ENCODE measurements at places on chromosomes 1 and 21.

DNA sequence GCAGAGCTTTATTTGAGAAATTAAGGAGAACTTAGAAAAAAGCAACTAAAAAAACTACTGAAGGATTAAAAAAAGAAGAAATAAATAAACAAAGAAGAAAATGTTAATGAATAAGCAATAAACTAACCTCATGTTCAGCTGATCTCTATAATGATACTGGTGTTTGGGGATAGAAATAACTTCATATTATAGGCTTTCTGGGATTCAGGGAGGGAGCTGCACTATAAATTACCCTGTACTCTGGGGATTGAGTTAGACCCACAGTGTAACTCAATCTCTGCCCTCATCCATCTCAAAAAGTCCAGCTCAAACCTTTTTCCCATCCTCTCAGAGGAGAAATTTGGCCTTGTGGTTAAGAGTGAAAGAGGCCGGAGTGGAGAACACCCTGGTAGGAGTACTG is 33.8 kb upstream of the CCN1 start:
- no peak for DNase-seq
- H3K36me3 ChIP-seq: no peaks in the 10 kb centered on the region
- no peaks in the 10 kb centered on the region for H3K27me3 ChIP-seq
- H3K27ac ChIP-seq: no peak overlapping the region
- no peak overlapping the region for H3K4me3 ChIP-seq
- peaks cover 5% of the 10 kb centered on the region for H3K4me1 ChIP-seq

- no peak overlapping the region for H3K4me3 ChIP-seq
Observed at GRCh38 chr1:40884055-40884795, 22.1 kb upstream of the CITED4 start.

DNA sequence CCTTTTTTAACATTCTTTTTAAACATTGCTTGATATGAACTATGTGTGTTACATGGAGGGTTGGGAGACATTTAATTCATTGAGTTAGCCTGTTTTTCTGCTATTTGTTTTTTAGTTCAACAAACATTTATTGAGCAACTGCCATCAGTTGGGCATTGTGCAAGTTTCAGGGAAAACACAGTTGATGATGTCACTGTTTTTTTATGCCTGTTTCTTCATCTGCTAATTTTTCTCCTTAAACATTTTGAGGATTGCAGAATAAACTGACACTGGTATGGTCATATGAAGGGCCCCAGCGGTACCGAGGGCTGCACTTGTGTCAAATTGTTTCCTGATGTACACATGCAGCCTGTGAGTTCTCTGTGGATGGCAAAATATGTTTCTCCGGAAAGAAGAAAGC is 253.0 kb downstream of the FGGY start:
- H3K27me3 ChIP-seq: no peaks in the 10 kb centered on the region
- H3K4me3 ChIP-seq: no peak overlapping the region
- no peaks in the 10 kb centered on the region for H3K4me1 ChIP-seq
- H3K27ac ChIP-seq: no peak overlapping the region
- DNase-seq: no peak
- H3K36me3 ChIP-seq: no peaks in the 10 kb centered on the region

DNA sequence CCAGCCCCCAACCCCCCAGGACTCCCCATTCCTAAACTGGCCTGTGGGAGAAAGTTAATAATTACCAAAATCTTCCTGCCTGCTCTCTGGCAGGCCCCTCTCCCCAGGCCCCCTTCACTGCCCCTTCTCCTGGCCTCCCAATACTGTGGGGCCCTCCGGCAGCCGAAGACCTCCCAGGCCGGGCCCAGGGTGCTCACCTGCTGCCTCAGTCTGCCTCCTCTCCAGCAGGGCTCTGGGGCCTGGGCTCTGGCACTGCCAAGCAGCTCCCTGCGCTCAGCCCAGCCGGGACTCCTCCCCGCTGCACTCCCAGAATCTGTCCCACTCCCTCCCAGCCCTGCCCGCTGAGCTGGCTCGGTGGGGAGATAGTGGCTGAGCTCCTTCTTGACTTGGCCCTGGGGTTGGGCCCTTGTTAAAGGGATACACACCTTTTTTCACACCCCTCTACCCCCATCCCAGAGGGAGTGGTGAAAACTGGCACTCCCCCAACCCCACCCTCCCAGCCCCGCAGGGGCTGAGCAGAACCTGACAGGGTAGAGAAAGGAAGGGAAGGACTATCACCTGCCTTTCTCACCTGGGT is at the start of gene S100A16:
TSS of gene S100A16 (minus strand) at position 383 of the 577 bp plus-strand sequence. CDS start 4,986 bp downstream, outside the sequence.
- no peaks in the 10 kb centered on the region for H3K36me3 ChIP-seq
- H3K4me3 ChIP-seq: no peak within 1 kb of the TSS
- H3K4me1 ChIP-seq: no peaks in the 10 kb centered on the region
- H3K27ac ChIP-seq: no peak within 1 kb of the TSS
- no peak for DNase-seq
- no peaks in the 10 kb centered on the region for H3K27me3 ChIP-seq

DNA sequence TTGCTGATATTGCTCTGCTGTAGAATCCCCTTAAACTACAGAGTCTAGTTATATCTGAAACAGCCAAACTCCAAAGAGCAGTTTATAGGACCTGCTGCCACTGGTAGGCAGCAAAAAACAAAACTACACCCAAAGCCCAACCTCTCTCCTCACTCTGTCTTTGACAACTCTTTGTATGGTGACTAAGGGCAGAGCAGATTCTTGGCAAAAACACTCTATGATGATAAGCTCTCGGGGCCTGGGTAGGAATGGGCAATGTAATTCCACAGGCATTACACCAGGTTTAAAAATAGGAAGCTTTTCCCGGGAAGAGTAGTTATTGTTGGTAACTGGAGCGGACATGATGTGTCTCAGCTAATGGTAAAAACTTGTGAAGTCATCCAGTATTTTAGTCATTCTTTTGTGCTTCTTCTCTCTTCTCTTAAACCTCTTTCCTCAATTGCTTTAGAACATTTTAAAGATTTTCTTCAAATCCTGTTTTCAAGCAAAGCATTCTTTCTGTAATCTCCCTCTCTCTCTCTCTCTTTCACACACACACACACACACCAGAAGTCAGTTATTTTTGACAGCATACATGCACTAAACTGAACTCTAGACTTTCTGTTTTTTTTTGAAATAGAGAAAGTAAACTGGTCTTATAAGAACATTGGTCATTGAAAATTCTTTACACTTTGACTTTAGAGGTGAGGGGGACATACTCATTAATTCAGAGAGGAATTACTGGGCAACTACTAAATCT is 193.5 kb downstream of the PAPPA2 start:
- H3K36me3 ChIP-seq: no peaks in the 10 kb centered on the region
- DNase-seq: no peak

- H3K27ac ChIP-seq: no peak overlapping the region
- no peaks in the 10 kb centered on the region for H3K27me3 ChIP-seq
Observed at GRCh38 chr1:82586473-82586872, 785.7 kb downstream of the ADGRL2 start.

- no peak overlapping the region for H3K4me3 ChIP-seq
- H3K27ac ChIP-seq: no peak overlapping the region
- no peaks in the 10 kb centered on the region for H3K4me1 ChIP-seq
- no peak for DNase-seq
- H3K36me3 ChIP-seq: peaks cover 11% of the 10 kb centered on the region
Observed at GRCh38 chr1:229531326-229531725, 23.2 kb upstream of the NUP133 start.

DNA sequence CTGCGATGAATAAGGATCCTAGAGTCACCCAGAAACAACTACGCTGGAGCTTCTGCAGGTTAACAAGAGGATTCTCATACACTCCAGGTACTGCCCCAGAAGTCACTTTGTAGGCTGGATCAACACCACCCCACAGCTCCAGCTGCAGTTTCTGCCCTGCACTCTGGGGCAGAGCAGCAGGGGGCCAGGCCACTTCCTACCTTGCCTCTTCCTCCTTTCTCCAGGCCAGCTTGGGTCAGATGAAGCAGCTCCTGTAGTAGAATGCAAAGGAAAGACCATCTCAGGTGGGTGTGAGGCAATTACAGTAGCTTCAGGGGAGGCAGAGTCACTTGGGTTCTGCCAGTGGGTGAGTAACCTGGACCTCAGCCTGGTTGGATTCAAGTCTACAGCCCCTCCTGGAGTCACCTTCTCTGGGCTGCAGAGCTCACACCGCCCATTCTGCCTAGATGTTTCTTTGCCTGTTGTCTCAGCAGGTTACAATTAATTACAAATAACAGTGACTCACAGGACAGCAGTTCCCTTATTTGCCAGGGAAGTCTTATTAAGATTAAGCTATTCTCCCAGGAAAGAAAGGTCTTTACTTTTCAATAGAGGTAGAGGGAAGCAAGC is 24.4 kb upstream of the BCAR3 start:
- no peaks in the 10 kb centered on the region for H3K4me1 ChIP-seq
- no peaks in the 10 kb centered on the region for H3K36me3 ChIP-seq
- no peak overlapping the region for H3K4me3 ChIP-seq

DNA sequence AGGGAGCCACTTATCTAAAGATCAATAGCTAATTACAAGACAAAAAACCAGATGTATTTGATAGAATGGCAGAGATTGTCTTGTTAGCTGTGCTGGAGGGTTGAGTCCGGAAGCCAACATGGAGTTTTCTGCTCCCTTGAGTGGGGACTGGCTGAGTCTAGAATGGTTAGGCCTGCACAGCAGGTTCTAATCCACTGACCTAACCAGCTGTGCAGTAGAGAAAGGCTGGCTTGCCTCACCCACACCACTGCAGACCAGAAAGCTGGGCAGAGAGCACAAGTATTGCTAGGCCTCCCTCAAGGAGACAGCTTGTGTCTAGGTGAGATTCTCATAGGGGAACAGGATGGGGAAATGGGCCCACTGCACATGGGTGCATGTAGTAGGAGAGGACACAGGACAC is 11.7 kb upstream of the GNG12 start:
- no peak overlapping the region for H3K4me3 ChIP-seq
- no peak for DNase-seq
- H3K27me3 ChIP-seq: no peaks in the 10 kb centered on the region
- H3K4me1 ChIP-seq: peaks cover 28% of the 10 kb centered on the region
- H3K36me3 ChIP-seq: no peaks in the 10 kb centered on the region
- no peak overlapping the region for H3K27ac ChIP-seq

DNA sequence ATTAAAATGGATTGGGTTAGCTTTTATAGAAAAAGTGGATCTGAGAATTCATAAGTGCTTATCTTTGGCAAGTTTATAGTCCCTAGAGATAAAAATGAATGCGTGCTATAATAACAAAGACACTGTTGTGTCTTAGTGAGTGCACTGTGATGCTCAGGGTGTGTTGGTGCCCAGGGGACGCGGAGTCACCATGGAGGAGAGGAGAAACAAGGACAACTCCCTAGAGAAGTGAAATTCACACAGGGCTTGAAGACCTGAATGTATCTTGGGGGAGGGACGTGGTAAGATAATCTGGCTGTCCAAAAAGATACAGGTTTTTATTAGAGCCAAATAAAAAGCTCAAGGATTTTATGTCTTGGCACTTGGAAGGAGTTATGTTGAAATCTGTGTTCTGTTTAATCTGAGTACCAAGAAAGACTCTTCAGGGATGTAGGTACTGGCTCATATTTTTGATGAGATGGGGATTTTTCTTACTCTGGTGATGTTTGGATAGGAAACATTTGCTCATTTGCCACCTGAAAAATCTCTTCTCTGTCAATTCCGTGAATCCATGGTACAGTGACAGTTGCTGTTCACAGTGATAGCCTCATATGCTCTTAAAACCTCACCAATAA is 9.6 kb downstream of the SMYD2 start:
- H3K4me3 ChIP-seq: peak overlapping the region; percentile 9
- no peaks in the 10 kb centered on the region for H3K27me3 ChIP-seq
- H3K27ac ChIP-seq: no peak overlapping the region

- no peak for DNase-seq
- H3K27me3 ChIP-seq: no peaks in the 10 kb centered on the region
- no peak overlapping the region for H3K27ac ChIP-seq
- no peaks in the 10 kb centered on the region for H3K36me3 ChIP-seq
- H3K4me1 ChIP-seq: peaks cover 13% of the 10 kb centered on the region
- H3K4me3 ChIP-seq: no peak overlapping the region
Observed at GRCh38 chr1:183689762-183690204, 36.7 kb upstream of the APOBEC4 start.

- no peak for DNase-seq
- H3K4me1 ChIP-seq: no peaks in the 10 kb centered on the region
- H3K4me3 ChIP-seq: no peak overlapping the region
- no peaks in the 10 kb centered on the region for H3K27me3 ChIP-seq
- H3K27ac ChIP-seq: no peak overlapping the region
- no peaks in the 10 kb centered on the region for H3K36me3 ChIP-seq
Observed at GRCh38 chr1:97412737-97413136, 508.1 kb downstream of the DPYD start.

All from A673 (cell line).